ENCODE measurements at places on chromosomes 2 and 18.

DNA sequence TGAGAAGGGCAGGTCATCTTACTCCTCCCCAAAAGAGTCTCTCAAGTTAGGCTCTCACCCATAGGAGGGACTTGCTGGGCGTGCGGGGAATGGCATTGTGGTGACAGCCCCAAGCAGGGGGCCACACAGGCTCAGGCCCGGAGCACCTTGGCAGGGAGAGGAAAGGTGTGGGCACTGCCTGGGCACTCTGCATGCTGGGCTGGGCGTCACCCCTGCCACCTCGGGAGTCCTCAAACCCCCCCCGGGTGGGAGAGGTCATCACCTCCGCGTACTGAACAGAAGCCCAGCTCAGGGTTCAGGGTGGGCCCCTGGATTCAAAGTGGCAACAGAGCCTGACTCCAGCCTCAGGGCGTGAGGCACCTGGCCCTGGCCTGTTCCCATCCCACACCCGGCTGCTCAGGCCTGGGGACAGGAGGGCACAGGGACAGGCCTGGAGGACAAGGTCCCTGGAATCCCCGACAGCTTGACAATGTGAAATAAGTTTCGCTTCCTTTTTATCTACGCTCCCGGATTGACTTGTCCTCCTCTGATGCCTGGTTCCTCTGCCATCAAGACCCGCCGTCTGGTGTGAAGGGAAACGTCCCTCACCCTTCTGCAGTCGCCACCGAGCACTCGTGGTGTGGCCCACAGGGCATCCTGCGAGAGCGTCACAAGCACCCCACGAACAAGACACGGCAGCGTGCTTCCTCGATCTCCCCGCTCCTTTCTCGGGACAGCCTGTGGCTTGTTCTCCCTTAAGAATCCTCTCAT is 97.8 kb downstream of the HDAC4 start:
- no peak for DNase-seq

- no peak for DNase-seq
Measured at GRCh38 chr18:63031375-63031774, 288.2 kb downstream of the BCL2 start.

GRCh38 chr2:216083464-216084281 is 2.0 kb downstream of the TMEM169 start:
- DNase-seq = no peak

- DNase-seq = no peak
Measured at GRCh38 chr18:24011123-24011917, 3.2 kb upstream of the TTC39C start.

DNA sequence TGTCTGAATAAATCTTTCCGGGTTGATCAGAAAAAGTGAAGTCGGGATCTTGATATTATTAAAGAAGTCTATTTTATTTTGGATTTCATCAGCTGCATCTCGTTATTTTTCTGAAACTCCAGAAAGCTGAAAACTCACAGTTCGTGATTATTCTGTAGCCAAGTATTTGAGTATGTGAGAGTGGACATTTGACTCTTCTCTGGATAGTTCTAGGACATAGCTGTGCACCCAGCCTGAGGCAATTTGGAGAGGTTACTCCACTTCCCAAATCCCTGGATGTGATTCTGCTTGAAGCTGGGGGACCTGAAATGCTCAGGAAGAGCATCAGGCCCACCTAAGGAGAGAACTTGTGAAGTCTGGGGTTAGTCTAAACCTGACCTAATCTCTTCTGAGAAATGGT is 117.6 kb upstream of the PID1 start:
- no peak for DNase-seq

DNA sequence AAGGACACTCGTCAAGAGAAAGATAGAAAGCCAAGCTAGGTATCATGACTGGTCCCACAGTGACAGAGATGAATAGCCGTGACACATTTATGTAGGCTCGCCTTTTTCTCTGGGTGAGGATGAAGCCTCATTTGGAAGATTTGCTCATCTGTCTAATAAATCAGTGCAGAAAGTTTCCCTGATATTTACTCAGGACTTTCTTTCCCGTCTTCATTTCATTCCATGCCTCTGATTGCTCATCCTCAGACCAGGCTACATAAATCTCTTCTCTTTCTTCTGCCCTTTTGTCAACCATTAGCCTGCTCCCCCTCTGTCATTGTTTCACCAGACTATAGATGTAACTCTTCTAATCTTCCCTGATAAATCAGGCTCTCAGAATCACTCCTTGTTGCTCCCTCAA is 361.8 kb upstream of the MEIS1 start:
- no peak for DNase-seq

DNA sequence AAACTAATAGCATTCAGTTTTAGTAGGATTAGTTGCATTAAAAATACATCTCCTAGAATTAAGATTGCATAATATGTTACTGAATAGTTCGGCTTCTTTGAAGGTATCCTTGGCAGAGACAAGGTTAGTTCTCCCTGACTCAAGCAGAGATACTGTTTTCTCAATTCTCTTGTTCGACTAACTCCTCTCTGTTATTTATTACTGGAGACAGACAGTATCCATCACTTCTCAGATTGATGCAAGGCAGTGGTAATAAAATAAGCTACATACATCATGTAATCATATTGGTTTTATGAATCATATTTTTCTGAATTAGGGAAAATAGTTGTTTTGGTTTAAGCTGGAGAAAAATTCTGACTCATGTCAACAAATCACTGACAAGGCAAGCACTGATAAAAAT is 134.8 kb downstream of the SLC8A1 start:
- DNase-seq = no peak

DNA sequence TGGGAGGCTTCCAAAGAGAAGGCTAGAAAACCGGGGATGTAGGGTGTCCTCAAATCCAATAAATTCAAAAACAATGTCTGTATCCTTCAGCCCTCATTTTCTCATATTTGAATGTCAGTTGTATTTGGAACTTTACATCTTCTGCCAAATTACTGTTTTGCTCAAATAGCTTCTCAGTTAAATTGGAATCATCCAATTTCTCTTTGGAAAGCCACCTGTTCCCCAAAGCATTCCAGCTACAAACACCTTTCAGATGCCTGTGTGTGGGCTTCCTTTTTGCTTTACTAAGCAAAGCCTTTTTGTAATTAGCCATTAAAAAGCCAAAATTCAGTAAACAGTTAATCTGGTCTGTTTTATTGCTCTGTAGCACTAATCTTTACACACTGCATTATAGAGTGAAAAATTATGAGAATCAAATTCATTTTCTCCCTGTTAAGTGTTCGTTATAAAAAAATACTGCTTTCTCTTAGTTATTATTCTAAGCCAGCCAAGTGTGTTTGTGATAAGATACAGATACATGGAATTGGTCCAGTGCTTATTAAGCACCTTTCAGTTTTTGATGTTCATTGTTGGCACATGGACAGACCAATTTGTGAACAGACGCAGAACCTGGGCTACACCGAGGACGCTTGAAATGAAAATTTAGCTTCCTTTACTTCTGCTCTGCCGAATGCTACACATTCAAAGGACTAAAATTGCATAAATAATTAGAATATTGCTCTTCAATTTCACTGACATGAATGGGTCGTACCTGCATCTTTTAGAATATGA is 151.6 kb downstream of the RTN4 start:
- no peak for DNase-seq

- DNase-seq = no peak
Measured at GRCh38 chr2:145245268-145245870, 725.5 kb upstream of the ZEB2 start.

- DNase-seq = no peak
Measured at GRCh38 chr2:222693837-222694236, 22.4 kb downstream of the MOGAT1 start.

GRCh38 chr2:152796941-152797340 is 78.5 kb downstream of the ARL6IP6 start:
- no peak for DNase-seq
